ENCODE measurements at places on chromosomes 11 and 22.

DNA sequence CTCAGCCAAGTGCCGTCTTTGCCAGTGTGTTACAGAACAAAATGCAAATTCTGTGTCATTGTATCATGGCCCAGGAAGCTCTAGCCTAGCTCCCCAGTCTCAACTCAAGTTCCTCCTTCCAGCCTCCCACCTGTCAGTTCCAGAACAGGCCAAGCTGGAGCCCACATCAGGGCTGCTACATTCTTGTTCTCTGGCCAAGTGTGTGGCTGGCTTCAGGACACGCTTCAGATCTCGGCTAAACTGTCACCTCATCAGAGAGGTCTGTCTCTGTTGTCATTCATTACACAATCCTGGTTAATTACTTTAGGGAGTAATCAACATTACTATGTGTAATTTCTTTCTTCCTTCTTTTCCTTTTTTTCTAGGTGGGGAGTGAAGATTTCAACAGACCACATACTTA is 347.0 kb upstream of the SYN3 start:
- no peak for DNase-seq

DNA sequence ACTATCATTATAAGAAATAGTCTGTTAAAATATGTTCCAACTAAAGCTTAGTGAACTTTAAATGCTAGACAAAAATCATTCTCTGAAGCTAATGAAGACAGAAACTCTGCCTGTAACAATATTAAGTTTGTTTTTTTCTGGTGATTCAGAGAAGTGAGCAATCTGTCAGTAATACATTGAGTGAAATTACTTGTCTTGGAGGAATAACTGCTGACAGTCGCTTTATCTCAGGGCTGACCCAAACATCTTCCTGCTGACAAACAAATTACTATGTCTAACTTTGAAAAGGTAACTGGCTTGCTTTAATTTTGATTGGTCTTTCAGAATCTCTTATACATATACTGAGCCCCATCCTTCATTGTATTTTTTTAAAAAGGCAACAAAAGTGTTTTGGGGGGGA is 264.5 kb downstream of the SOX6 start:
- DNase-seq, result no peak

GRCh38 chr11:68763926-68764657 is 12.8 kb upstream of the TESMIN start:
- DNase-seq, result no peak

DNA sequence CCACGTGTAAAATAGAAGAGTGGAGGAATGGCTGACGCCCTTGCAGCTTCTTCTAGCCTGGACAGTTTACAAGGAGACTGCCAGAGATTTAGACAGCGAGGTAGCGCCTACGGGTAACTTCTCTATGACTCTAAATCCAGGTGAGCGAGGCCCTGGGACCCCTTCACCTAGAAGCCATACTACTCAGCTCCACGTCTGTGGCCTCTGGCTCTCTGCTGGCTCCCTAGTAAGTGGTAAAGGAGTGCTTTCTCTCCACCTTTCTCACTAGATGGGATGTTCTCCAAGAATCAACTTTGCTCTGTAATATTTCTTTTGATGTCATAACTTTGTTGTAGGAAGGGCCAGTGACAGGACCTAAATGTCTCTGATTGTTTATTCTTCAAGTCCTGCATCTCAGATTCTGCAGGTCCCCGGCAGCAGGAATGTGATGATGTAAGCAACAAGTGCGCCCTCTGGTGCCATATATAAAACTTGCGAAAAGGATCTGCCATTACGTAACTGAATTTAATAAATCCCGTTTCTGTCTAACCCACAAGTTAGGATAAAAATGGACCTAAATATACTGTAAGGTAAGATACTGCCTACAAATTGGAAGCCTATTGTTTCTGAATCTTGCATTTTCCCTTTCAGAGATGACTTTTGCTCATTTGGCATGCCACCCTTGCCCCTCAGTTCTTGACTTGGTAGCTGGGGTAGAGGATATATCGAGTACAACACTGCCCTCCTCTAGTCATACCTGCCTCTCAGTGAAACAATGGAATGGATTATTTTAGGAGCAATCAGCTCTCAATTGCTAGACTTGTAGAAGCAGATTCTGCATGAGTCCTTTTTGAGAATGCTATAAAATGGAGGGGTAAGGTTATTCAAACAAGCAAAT is 11.0 kb upstream of the PTPN5 start:
- DNase-seq, result peak; percentile 45

DNA sequence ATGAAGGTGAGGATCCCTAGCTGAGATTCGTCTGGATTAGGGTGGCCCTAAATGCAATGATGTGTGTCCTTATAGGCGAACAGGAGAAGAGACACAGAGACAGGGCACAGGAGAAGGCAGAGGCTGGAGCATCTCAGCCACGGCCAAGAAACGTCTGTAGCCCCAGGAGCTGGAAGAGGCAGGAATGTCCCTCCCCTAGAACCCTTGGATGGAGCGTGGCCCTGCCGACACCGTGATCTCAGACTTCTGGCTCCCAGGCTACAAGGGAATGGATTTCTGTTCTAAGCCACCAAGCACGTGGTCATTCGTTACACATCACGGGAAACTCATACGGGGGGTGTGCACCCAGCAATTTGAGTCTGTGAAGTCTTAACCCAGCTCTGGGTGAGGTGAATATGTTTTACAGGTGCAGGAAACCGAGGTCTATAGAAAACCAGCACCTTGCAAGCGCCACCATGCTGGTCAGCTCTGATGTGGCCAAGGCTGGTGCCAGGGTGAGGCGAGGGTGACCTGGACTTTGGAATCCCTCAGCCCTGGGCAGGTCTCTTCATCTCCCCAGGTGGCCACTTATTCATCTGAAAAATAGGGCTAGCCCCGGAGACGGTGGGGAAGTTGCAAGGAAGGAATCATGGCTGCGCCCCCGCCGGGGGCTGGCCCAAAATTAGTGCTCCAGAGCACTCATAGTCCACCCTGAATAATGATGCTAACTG is 89.5 kb upstream of the FGF3 start:
- no peak for DNase-seq

DNA sequence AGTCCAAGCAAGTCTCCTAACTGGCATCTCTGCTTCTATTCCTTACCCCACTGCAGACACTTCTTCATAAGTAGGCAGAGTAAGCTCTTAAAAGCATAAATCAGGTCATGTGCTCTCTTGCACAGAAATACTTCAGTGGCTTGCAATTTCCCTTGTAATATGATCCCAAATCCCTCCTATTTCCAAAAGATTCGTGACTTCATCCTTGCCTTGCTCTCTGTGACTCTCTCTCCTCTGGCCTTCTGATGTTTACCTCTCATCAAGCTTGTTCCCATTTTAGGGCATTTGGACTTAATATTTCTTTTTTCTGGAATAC is 37.4 kb upstream of the NCR3LG1 start:
- DNase-seq, result no peak

DNA sequence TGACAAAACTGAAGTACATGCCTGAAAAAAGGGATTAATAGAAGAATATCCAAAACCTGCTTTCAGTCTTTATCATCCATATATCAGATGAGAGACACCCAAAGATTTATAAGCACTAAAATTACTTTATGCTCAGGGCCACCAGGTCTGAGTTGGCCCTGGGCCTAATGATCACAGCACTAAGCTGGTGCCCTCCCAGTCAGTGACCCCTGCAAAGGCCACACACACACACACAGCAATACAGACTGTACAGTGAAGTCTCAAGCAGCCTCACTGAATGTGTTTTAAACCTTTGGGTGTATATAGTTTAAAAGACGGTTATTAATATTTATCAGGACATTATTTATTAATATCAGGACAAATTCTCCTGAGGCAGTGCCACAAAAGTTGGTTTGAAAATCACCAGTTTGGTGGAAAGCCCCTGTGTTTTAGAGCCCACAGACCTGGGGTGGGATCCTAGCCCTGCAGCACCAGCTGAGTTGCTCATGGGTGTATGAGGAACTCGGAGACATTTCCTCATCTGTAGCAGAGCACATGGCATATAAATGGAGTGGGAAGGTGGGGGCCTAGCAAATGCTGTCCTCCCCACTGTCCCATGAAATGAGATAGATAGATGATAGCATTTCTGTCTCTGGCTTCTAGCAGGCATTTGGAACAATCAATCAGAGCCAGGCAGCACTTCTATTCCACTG is 48.4 kb upstream of the HORMAD2 start:
- DNase-seq, result no peak

- DNase-seq, result no peak
Measured at GRCh38 chr11:72573855-72574445, 100.3 kb downstream of the PDE2A start.

DNA sequence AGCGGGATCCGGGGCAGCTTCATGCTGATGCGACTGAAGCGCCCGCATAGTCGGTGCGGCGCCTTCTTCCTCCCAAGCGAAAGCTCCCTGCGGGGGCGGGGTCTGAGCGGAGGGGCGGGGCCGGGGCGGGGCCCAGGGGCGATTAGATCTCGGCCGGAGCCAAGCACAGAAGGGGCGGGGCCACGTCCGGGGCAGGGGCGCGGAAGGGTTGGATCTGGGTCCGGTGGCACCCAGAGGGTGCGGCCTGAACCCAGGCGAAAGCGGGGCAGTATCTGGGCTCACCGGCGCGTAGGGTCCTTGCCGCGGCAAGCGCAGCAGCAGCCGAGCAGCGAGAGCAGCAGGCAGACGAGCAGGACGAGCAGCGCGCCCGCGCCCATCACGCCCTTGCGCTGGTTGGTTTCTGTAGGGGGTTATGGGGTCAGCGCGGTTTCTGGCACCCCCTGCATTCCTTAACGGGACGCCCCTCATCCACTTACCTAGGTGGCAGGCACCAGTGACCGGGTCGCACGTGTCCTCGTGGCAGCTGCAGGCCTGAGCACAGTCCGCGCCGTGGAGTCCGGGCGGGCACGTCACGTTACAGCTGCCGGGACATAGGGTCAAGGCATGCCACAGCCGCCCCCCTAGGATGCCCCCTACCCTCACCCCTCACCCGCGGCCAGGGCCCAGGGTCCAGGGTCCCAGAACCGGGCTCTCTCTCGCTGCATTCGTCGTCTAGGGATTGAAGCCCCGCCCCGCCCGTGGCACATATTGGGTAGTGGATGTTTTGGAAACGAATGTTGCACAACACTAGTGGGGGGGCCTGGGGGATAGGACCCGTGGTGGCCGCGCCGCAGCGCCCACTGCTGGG is 8.1 kb downstream of the SCARF2 start:
- DNase-seq, result no peak

DNA sequence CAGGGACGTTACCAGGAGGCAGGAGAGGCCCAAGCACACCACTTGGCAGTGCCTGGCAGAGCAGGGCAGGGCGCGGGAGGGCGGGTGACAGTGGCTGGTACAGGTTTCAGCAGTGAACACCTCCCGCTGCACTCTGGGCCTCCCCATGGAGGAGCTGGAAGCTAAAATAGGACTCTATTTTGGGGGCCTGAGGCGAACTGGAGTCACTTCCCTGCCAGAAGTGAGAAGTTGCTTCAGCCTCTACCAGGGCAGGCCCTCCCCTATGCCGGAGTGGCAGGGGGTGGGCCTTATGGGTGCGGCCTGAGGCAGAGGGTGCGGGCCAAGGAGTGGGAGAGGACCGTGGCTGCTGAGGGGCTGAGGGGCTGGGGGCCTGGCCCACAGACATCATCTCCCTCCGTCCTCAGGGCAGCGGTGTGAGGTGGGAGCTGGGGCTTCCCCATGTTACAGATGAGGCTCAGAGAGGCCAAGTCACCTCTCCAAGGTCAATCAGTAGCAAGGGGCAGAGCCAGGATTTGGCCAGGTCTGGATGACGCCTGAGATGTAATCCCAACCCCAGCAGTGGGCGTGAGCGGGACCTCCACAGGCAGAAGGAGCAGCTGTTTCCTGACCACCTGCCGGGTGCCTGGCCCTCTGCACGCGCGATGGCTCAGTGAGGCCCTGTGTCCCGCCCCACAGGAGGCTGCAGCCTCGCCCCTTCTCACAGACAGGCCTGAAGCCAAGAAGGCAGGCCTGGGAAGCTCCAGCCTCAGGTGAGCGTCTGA is 39.3 kb downstream of the KCNJ4 start:
- DNase-seq, result no peak

DNA sequence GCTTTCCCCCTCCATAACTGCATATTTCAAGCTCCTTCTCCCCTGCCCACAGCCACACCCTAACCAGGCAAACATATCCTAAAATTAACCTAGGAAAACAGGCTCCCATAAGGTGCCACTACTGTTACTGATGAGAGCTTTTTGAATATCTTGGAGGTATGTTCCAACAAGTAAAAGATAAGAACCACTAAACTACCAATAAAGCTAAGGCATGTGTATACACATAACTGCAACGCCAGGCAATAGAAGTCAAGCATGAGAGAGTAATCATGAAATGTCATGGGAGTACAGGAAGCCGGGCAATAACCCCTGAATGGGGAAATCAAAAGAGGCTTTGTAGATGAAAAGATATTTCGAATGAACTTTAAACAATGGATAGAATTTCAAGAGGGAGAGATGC is 9.3 kb downstream of the MMP13 start:
- no peak for DNase-seq

DNA sequence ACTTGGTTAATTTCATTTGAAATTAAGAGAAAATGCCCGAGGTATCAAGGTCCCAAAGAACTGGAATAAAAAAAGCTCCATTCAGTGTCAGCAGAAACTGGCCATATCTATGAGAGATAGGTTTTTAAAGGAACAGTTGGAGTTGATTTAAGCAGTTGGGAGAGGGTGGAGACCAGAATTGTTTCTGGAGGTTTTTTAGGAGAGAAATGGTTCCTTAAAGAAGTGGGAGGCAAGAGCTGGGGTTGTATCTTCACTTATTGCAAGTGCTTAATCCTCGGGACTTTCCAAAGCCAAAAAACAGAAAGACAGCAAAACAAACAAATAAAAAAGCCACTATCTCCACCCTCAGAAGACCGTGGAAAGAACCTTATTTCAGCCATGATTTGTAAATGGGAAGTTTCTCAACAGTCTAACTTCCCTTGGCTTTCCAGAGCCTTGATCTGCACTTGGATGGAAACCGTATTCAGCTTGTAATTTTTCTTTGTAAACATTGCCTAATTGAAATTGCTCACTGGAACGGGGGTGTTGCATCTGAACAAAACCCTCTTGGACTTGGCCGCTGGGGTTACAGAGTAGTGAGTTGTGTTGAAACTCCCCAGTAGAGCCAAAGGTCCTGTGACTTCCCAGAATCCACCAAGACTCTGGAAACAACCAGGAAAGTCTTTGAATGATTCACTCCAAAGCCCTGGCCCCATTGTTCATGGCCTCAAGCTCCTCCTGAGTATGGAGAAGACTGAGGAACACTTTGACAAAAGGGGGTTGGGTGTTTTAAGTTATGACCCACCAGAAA is 115.6 kb downstream of the SLC1A2 start:
- no peak for DNase-seq

DNA sequence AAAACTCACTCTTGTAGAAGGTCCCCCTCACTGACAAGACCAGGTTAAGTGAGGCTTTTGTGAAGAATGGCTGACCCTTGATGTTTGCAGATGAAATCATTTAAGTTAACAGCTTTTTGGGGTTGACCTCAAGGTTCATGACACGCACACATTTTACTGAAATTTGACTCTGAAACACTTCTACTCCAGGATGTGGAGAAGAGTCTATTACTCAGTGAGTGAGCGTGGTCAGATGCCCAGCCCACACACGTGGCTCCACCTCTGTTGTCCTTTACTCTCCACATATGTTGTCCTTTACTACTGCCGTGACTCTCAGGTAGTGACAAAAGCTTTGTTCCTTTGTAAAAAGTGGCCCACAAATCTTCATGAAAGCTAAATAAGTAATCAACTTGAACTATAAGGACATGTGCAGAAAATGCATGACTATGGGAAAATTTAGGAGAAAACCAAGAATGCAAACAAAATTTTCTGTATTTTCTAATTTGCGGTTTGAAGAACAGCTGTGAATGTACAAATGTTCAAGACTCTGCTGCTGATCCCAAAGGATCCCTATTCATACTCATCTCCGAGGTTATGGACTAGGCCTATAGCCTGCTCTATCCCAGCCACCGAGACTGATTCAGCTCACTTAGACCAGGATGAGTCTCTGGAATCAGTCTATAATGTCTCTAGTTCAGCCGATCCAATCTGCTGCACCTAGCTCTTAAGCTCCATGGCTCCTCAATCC is 22.4 kb downstream of the XRRA1 start:
- DNase-seq, result no peak

Data from NCI-H510A treated with DMSO at 0.1 percent for 48 hours (cell line).